RKO (cell line): ENCODE measurements at places on chromosomes 1 and 21.
A peak's percentile ranks its signal among the peaks of the same experiment; 100 is the strongest.

DNA sequence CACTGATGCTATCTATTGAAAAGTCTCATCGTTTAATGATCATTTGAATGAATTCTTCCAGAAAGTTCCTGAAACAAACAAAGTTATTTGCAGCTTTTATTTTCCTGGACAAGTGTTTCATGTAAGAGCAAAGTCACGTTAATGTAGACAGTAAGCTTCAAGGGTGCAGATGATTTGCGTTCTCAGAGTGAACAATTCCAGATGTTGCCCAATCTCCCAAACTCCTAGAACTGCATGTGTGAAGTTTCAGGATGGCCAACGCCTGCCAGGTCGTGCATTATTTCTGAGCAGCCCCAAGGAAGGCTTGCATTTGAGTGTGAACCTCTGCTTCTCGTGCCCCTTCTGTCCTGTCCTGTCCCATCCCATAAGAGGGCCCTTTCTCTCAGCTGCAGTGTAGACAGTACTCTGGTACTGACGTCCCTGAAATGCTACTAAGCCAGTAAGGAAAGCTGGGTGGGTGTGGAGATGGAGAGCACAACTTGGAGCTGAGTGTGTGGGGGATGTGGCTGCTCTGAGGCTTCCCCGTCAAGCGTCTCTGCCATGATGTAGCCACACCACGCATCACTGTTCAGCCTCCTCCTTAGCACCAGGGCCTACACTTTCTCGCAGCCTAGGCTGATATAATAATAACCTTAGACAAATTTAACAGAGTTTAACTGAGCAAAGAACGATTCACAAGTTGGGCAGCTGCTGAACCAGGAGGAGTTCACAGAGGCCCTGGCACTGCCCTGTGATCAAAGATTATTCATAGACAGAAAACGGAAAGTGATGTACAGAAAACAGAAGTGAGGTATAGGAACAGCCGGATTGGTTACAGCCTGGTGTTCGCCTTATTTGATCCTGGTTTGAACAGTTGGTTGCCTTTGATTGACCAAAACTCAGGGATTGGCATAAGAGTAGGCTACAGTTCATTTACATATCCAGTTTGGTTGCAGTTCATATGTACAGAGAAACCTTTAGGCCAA is 50.4 kb downstream of the RHOU start:
- DNase-seq, result no peak

DNA sequence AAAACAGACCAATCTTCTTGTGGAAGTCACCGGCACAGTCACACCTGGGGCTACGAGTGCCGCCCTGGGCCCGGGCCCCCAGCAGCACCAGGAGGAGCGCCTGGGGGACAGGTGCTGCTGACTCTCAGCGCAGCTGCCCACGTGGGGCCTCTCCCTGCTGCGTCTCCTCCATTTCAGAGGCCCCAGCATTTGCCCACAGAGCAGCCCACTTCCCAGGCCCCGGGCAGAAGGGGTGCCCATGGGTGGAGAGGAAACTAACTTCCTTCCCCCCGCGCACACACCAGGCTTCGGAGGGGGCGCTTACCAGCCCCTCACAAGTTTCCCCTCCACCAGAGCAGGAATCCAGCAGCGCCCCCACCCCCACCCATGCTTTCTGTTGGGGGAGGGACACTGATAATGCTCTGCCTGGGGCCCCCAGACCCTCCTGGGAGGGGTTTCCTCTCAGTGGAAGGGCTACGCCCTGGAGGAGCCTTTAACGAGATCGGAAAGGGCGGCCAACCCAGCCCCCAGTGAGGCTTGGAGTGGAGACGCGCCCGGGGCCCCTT is 440 bp downstream of the TNFRSF25 start:
- no peak for DNase-seq

DNA sequence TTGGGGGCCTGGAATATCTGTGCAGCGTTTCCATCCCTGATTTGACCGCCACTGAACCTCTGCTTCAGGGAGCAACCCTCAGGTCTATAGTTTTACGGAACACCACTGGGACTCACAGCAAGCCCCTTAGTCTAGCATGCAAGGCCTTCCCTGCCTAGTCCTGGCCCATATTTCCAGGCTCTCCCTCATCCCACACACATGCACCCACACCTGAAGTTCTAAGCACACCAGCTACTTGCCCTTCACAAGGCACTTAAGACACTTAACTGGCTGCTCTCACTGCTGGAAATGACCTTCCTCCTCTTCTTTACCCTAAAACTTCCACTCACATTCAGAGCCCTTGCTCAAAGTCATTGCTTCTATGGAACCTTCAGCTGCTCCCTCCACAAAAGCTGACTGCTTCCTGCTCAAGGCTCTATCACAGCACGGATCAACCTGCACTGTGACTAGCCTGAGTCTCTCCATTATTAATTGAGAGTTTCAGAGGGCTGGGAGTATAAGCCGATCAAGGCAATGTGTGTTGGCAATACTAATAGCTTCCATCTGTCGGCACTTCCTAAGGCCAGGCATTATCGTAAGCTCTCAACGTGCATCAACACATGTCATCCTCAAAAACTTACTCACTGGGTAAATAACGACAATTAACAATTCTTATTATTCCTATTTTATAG is 84.3 kb downstream of the RRAGC start:
- DNase-seq, result no peak

- peak; percentile 42 for DNase-seq
These were observed 2.5 kb upstream of the ATF6 start for GRCh38 chr1:161763522-161764098.

GRCh38 chr1:109240158-109241152 is 8.9 kb upstream of the CELSR2 start:
- DNase-seq, result peak; percentile 60

DNA sequence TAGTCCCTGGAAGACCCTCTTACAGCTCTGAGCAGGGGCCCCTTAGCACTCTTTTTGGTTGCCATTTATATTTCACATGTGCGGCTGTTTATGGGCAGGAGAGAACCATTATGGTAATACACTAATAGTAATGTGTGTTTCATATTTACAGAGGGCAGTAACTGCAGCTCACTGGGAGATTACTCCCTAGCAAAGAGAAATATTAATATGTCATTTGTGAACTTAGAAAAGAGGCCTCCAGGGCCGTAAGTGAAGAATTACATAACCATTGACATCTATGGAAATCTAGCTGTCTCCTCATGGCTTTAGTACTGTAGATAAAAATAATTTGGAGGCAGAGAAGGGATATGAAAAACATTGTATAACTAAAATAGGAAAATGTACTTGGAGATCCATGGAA is 23.4 kb upstream of the RGS16 start:
- no peak for DNase-seq

- DNase-seq, result no peak
These were observed 29.6 kb downstream of the TOMM20 start for GRCh38 chr1:235098991-235099390.

- no peak for DNase-seq
These were observed 12.3 kb downstream of the PSMB2 start for GRCh38 chr1:35629051-35629450.

- DNase-seq, result no peak
These were observed 188.6 kb downstream of the HS2ST1 start for GRCh38 chr1:87103074-87103473.

- no peak for DNase-seq
These were observed 3.8 kb downstream of the WNT4 start for GRCh38 chr1:22139066-22139594.

DNA sequence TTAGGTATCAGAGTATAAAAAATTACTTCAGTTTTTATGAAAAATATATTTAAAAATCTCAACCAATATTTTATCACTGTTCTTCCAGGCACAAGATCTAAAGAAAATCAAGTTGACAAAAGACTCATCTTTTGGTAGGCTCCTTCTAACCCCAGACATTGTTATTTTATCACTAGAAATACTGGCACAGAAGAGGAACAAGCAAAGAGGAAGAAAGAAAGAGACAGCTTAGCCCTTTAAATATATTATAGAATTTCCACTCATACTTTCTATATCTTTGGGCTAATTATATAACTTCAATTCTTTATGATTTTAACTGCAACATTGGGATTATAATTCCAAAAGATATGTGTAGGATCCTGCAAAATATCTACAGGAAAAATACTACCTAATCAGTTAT is 32.4 kb downstream of the SPTA1 start:
- no peak for DNase-seq

GRCh38 chr1:60388092-60388987 is 314.8 kb upstream of the C1orf87 start:
- DNase-seq, result no peak
